ENCODE measurements at places on chromosomes 5 and 9.

GRCh38 chr9:36382484-36382883 is 17.6 kb downstream of the RNF38 start:
- DNase-seq: no peak

DNA sequence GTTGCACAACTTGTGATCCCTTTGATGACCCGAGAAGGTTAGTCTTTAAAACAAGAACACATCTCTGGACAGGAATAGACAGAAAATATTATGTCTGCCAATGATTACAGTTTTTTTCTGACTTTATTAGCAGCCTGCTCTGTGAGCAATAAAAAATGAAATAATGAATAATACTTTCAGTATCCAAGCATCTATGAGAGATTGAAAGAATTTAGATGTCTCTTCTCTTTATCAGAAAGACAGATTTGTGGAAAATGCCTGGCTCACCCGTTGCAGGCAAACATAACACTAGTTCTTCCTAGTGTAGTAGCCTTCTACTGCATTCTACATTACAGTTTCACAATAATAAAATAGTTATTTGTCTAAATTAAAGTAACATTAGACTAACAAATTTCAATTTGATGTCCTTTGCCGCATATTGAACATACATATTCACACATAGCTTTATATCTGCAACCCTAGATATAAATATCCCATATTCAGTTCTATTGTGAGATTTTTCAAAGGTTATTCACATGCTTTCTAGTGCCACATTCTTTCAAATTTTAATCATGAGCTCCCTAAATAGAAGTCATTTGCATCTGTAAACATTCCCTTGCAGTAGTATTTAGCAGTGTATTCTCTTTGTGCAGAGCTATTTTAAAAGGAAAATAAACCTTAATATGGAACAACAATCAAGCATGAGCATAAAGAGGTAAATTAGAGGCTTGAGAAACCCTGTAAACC is 267.3 kb downstream of the EFNA5 start:
- no peak for DNase-seq

GRCh38 chr5:75612226-75612569 is 945 bp downstream of the ANKDD1B start:
- DNase-seq: no peak

DNA sequence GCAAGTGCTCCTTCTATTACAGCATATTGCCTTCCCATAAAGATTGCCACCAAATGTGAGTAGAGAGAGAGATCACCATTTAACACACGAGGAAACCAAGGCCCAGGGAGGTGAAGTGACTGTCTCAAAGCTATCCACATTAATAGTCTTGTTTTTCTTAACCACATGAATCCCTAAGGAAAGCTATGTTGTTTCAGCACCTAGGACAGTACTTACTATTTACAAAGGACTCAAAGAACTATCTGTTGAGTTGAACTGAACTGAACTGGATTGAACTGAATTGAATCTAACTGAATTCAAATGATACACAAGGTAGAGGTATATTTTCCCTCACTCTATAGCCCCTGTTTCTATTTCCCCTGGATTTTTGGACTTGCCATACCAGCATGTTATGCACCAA is 430.4 kb downstream of the CAAP1 start:
- no peak for DNase-seq

- DNase-seq: no peak
Measured at GRCh38 chr5:10576790-10577189, 12.9 kb downstream of the ANKRD33B start.

DNA sequence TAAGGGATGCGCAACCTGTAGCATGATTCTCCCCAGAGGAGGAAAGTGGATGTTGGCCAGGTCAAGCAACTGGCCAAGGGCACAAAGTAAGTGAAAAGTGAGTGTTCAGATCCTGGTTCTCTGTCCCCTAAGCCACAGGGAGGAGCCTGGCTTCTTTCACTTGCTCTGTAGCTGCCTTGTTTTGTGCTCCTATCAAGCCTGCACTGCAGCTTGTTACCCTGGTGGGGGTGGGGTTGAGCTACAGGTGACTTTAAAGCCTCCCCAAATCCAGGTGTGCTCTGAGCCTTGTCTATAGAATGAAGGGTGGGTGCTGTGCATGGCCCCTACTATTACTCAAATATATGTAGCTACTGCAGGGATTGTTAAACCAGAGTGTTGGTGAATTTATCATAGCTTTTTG is 32.9 kb downstream of the RALGPS1 start:
- DNase-seq: no peak

- DNase-seq: no peak
Measured at GRCh38 chr5:15203376-15203775, 296.6 kb upstream of the FBXL7 start.

- DNase-seq: no peak
Measured at GRCh38 chr5:21831145-21831787, 1021.9 kb downstream of the CDH12 start.
